Stimulated activated CD8-positive, alpha-beta memory T cell treated with anti-CD3 and anti-CD28 coated beads, Interleukin-4, amount 100 ng/mL, for 1 hour (primary cell): ENCODE measurements at places on chromosomes 6 and 20.

GRCh38 chr6:29527126-29527525, 32.4 kb downstream of the UBD start:
- DNase-seq, result no peak

- no peak for DNase-seq
Measured at GRCh38 chr6:129050086-129050485, 167.1 kb downstream of the LAMA2 start.

GRCh38 chr6:126300126-126300525, 39.8 kb upstream of the CENPW start:
- no peak for DNase-seq

GRCh38 chr6:26375270-26375669, 7.6 kb upstream of the BTN2A2 start:
- DNase-seq, result no peak

DNA sequence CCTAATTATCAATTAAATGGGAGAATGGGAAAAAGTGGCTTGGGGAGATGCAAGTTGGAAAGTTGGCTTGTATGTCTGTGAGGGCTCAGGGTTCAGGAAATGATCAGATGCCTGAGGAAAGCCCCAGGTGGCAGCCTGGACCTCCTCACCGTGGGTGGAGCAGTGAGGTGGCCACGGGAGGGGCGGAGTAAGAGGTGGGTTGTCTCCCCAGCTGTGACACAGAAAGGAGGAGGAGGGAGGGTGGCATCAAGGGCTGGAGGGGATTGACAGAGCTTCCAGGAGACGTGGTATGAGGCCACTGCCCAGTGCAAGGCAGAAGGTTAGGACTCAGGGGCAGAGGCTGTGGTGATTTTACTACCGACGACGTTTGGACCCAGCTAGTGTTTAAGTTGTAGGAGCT, 672.2 kb downstream of the PRKN start:
- no peak for DNase-seq
